Femur (tissue), 1 donor: ENCODE measurements at places on chromosomes 7 and 10.

- peak; percentile 54 for DNase-seq
Measured at GRCh38 chr10:93236393-93237040, 162.8 kb downstream of the CYP26A1 start.

DNA sequence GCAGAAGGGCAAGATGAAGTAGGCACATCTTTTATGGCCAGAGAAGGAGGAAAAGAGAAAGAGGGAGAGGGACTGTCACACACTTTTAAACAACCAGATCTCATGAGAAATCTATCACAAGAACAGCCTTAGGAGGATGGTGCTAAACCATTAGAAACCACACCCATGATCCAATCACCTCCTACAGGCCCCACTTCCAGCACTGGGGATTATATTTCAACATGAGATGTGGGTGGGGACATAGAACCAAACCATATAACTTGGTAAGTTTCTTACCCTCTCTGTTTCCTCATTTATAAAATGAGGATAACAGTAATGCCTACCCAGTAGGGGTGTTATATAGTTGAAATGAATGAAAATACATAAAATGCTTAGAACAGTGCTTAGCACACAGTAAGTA, 66.0 kb downstream of the CHCHD3 start:
- DNase-seq, result no peak

GRCh38 chr10:57119684-57120083, 758.6 kb upstream of the ZWINT start:
- no peak for DNase-seq

DNA sequence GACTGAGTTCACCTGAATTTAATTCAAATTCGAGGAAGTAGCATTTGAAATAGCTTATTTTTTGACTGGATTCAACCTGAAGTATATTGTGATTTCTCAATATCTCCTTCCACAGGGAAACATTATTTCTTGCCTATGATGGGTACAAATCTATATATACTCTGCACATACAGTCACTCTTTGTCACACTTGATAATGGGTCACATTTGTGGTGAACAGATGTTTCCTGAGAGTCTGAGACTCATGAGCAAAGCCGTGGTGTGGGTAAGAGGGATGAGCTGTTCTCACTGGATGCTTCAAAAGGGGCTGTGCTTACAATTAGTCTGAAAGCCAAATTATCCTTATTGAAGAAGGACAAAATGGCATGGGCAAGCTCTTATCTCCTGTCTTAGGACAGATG, 18.0 kb upstream of the TBXAS1 start:
- DNase-seq, result no peak

DNA sequence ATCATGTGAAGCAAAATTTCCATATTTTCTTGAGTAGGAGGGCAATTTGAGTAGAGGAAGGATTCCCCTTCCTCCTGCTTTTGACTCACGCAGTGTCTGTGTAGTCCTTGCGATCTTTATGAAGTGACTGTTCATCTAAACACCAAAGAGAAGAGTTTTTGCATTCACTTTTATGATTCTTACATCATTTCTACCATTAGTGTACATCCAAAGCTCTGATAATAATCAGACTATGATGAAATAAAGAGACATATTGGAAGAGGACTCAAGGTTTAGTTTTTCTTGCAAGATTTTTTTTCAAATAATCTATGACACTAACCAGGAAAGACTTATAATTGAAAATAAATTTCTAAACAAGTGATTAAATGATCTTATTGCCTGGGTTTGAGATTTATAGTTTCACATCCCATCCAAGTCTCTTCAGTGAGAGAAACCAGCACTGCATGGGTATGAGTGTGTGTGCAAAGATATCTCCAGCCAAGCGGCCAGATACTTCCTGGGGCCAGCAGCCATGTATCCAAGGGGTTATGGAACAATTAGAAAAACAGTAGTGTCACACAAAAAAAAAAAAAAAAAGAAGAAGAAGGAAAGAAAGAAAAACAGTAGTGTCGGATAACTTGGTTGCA, 2.0 kb upstream of the ACTA2 start:
- DNase-seq, result no peak

DNA sequence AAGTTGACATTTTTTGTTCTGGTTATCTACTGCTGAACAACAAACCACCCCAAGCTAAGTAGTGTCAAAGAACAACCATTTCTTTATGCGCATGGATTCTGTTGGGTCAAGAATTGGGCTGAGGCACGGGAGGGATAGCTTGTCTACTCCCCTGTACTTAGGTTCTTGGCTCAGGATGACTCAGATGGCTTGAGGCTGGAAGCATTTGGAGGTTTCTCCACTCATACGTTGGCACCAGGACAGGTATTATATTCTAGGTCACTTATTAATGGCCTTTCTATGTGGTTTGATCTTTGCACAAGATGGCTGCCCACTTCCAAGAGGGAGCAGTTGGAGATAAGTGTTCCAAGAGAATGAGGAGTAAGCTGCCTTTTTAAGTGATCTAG, 11.8 kb upstream of the TFAM start:
- DNase-seq, result no peak

DNA sequence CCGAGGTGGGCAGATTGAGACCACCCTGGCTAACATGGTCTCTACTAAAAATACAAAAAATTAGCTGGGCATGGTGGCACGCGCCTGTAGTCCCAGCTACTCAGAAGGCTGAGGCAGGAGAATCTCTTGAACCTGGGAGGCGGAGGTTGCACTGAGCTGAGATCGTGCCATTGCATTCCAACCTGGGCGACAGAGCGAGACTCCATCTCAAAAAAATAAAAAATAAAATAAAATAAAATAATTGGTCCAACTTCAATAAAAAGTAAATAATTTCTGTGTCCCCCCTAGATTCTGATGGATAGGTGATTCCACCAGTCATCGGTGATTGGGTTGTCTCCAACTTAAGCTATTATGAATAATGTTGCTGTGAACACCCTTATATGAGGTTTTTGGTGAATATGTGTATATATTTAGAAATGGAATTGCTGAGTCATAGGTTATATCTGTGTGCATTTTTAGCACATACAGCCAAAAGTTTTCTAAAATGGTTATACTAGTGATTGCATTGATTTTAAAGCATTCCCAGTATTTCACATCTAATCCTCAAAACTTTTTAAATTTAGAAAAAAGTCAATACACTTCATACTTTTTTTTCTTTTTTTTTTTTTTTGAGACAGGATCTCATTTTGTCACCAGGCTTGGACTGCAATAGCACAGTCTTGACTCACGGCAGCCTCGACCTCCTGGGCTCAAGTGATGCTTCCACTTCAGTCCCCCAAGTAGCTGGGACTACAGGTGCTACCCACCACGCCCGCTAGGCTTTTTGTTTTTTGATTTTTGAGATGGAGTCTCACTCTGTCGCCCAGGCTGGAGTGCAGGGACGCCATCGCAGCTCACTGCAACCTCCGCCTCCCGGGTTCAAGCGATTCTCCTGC, 13.7 kb upstream of the SRPK2 start:
- no peak for DNase-seq

DNA sequence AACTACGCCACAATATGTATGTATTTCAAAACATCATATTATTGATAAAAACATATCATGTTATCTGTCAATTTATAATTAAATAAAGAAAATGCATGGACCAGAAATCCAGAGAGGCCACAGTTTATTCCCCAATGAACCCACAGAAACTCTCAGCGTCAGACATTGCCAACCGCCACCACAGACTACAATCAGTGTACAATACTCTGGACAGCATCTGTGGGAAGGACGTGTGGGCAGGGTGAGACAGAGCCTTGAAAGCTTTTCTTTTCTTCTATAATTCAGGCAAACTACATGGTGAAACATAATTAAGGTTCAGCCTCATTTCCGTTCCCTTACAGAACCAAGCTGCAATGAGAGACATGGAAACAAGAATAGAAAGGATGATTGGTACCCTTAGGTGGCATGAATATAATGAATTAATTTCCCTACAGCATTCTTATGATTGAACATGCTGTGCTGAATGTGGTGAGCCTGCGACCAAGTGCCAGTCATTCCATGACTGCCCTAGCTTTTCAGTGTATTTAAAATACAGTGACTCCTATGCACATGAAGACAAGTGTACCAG, 909.3 kb downstream of the SORCS1 start:
- DNase-seq, result no peak

DNA sequence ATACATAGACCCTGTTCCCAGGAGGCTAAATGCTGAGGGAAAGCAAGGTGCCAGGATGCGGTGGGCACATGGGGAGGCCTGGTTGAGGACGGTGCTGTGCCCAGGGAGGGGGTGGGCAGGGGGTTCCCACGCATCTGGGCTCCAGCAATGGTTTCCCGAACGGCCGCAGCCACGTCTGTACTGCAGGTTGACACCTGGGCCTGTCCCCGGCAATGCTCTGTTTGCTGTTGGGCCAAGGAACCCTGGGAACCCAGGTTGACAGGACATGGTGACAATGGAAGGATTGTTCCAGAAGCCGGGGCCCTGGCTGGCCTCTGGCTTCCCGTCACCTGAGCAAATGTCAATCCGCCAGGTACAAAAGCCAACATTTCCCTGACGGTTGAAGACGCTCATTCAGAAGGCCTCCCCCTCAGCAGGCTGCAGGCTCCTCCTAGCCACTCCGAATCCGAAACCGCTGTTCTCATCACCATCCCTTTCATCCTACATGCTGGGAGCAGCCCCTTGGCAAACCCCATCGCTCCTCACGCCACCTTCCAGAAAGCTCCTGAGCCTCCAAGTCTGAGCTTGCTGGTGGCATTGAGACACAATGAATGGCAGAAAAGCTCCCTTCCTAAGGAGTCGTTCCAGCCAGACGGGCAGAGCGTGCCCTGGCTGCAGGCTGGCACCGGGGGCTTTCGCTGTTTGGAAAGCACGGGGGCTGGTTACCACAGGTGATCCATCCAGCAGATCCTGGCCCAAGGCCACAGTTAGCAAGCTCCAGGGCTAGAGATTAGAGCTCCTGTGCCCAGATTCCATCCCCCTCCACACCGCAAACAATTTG, 31.2 kb downstream of the SPOCK2 start:
- no peak for DNase-seq

GRCh38 chr10:51227897-51228713, 153.8 kb downstream of the PRKG1 start:
- DNase-seq, result no peak

GRCh38 chr7:140512317-140513000, 33.2 kb upstream of the MKRN1 start:
- DNase-seq, result peak; percentile 56

- no peak for DNase-seq
Measured at GRCh38 chr7:15555381-15555859, 6.4 kb downstream of the AGMO start.

- no peak for DNase-seq
Measured at GRCh38 chr10:97215619-97216260, 30.0 kb upstream of the SLIT1 start.

DNA sequence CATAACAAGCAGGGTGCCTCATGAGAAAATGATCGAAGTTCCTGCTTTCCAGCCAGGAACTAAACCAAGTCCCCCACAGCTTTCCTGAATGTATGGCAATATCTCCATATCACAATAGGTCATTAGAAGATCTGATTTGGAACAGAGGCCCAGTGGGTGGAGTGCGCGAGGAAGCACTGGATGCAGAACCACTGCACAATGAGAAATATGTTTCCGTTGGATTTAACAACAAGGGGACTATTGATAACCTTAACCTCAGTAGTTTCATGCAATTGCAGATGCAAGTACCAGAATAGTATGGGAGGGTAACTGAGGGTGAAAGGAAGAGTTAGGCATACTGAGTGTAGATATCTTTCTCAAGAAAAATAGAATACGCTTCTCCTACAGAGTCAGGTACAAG, 45.3 kb downstream of the ZPBP start:
- DNase-seq, result no peak

DNA sequence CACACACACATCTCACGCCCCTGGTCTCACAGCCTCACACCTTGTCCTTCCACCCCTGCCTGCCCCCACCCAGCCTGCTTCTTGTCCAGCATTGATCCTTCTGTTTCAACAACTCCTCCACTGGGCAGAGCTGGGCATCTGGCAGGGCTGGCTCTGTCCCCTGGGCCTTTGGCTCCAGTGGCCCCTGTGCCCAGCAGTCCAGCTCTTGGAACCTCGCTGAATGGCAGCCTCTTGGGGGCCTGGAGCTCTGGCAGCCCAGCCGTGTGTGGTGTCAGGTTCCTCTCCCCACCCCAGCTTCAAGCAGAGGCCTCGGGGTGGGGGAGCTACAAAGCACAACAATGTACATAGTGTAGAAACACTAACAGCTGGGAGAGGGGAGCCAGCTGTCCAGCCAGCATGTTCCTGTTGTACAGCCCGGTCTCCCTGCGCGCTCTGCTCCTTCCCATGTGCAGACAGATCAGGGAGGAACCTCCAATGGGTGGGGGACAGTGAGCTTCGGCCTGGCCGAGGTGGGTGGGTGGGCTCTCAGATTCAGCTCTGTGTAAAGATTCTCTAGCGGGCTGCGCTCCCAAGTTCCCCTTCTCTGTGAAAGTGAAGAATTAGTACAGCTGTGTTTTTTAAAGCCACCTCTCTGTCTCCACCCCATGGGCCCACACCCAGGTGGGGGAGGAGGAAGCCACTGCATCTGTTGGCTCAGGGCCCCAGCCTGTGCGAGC, 19.4 kb downstream of the ZMIZ2 start:
- peak; percentile 89 for DNase-seq

DNA sequence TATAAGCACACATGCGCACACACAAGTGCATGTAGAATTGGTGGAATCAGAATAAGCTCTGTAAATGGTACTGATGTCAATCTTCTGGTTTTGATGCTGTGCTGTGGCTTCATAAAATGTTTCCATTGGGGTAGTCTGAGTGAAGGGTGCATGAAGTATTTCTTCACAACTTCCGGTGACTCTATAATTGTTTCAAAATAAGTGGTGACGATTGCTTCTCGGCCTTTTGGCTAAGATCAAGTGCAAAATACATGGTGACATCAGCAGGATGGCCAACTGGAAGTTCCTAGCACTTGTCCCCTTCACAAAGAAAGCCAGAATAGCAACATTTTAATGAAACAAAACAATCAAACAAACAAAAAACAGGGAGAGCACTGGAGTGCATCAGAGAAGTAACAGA, 41.6 kb upstream of the CAMK2B start:
- DNase-seq, result no peak

DNA sequence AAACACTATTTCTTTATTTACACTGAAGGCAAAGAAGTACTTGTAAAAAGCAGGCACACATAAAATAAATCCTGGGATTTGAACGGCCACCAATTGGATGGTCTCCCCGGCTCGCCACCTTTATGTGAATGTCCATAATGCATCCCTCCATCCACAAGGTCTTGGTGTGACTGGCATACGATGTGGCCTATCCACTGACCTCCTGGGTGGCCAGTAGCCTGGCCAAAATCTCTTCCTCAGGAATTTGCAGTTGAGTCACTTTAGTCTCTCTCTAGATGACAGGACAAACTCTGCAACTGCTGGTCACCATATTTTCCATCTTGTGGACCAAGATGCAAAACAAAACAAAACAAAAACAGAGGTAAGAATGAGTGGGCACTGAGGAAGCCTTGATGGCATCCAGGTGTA, 39.1 kb downstream of the CDK1 start:
- DNase-seq, result no peak
